ENCODE measurements at places on chromosomes 12 and 14.

- DNase-seq, result no peak
Observed at GRCh38 chr12:71014180-71014785, 93.7 kb upstream of the PTPRR start.

DNA sequence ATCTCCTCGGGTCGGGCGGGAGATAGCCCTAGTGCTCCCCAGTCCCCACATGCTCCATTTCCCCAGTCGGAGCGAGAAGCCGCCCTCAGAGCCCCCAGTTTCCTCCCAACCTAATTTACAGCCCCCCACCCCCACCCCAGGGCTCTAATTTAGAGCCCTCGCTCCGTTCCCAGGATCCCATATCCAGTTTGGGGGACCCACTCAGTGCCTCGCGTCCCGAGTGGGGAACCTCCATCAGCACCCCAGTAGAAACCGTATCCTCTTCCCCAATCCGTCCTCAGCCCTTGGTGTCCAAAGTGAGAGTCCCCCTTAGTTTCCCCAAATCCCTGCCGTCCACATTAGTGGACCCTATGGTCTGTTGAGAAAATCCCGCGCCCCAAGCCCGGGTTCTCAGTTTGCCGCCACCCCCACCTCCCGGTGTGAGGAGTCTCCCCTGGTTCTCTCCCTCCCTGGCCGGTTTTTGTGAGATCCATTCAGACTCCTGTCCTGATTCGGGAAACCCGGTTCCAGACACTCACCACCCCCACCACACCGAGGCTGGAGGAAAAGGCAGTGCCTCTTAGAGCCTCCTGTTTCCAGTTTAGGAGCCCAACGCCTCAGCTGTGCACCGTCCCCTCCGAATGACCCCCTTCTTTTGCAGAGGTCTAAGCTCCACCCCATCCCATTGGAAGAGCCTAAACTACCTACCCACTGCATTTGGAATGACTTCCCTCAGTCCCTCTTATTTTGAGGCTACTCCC lies 809 bp upstream of the MSI1 start:
- DNase-seq, result no peak

DNA sequence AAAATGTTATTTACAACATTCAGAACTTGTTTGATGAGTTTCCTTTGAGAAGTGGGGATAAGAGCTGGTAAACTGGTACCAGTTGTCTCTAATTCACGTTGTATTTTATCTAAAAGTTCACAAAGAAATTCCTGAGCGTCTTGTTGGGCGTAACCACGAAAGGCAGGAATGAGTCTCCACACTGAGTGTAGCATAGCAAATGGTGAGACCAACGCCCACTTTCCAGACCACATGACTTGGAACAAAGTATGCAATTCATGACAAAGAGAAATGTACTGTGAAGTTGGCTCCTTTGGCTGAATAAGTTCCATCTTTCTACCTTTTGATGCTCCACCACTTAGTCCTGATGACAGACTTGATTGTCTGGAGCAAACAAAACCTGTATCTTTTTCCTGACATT lies 18.4 kb downstream of the USP44 start:
- DNase-seq, result no peak

- DNase-seq, result no peak
Observed at GRCh38 chr12:116563262-116563661, 4.1 kb downstream of the MAP1LC3B2 start.

DNA sequence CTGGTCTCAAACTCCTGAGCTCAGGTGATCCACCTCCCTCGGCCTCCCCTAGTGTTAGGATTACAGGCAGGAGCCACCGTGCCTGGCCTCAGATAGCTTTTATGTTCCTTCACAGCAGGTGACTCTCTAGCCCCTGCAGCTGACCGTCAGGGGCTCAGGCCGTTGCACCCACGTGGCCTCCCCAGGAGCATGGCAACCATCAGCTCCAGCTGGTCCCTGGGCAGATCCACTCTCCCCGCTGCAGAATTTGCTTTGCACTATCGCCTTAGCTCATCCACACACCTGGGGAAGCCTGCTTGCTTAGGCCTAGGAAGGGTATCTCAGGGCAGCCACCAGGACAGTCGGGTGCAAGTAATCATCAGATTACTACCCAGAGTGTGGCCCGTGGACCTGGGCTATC lies 62.6 kb downstream of the TSPAN9 start:
- no peak for DNase-seq

Data from CD4-positive, alpha-beta T cell treated with Interleukin-12 subunit alpha and Interleukin-12 subunit beta, for 1 hour (primary cell).